ENCODE measurements at places on chromosomes 16 and 17.
A peak's percentile ranks its signal among the peaks of the same experiment; 100 is the strongest.

- DNase-seq, result no peak
These were observed 7.6 kb downstream of the C17orf113 start for GRCh38 chr17:42042598-42043319.

- no peak for DNase-seq
These were observed 29.7 kb upstream of the NSRP1 start for GRCh38 chr17:30086896-30087295.

DNA sequence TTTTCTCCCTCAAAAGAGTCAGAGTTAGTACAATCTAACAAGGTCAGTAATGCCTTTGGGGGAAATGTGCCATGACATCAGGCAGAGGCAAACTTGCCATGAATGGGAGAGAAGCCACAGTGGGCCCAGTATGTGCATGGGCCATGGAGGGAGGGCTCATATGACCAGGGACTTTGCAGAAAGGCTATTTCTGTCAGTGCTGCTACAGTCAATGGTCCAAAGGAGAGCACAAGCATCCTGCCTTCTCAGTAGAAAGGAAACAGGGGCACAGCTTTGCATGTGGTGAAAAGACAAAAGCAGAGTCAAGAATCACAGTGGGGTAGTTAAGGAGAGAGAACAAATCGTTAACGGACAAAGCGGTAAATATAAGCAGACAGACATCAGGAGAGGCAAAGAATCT is 11.2 kb upstream of the CORO6 start:
- DNase-seq, result no peak

DNA sequence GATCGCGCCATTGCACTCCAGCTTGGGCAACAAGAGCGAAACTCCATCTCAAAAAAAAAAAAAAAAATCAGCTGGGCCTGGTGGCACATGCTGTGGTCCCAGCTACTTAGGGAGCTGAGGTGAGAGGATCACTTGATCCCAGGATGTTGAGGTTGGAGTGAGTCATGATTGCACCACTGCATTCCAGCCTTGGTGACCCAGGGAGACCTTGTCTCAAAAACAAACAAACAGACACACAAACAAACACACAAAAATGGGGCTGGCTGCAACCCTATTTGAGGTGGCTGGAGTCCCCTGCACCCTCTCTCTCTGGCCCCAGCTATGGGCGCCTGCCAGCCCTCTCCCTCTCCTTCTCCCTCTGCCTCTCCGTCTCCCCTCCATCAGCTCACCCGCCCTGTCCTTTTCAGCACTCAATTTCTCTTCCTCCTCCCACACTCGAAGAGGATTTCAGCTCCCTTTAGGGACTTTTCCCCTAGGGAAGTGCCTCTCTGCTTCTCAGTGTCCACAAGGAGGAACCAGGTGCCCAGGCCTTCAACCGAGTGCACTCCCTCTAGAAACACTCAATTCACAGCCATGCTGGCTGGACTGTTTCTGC is 17.5 kb upstream of the TFAP4 start:
- DNase-seq, result no peak

DNA sequence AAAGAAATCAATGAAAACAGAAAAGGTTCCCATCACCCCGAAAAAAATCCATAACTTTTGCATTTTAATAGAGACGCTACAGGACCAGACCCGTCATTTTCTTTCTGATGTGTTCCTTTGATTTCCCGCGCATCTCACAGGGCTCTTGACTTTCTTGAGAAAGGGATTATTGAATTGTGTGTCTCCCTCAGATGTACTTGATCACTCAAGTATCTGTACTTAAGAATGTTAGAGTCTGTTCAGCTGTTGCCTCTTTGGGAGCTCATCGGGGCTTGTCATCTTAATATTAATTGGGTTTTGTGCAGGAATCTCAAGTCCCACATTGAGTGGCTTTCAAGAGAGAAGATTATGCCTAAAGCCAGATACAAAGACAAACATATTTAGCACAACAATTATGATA is 606.4 kb upstream of the SALL1 start:
- DNase-seq, result no peak

DNA sequence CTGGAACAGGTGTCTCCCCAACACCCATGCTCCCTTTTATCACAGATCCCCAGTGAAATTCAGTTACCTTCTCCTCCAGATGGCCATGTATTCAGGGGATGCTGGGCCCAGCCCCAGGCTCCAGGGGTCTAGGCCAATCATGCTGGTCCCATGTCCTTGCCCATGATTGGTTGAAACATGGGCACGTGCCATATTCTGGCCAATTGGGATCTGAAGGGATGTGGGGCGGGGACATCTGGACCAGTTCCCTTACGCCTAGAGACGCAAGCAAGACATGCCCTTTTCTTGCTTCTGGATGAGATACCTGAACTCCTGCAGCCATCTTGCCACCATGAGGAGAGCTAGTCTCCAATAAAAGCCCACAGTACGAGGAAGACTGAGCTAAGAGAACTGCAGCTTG is 31.0 kb upstream of the ST6GALNAC1 start:
- DNase-seq, result no peak

DNA sequence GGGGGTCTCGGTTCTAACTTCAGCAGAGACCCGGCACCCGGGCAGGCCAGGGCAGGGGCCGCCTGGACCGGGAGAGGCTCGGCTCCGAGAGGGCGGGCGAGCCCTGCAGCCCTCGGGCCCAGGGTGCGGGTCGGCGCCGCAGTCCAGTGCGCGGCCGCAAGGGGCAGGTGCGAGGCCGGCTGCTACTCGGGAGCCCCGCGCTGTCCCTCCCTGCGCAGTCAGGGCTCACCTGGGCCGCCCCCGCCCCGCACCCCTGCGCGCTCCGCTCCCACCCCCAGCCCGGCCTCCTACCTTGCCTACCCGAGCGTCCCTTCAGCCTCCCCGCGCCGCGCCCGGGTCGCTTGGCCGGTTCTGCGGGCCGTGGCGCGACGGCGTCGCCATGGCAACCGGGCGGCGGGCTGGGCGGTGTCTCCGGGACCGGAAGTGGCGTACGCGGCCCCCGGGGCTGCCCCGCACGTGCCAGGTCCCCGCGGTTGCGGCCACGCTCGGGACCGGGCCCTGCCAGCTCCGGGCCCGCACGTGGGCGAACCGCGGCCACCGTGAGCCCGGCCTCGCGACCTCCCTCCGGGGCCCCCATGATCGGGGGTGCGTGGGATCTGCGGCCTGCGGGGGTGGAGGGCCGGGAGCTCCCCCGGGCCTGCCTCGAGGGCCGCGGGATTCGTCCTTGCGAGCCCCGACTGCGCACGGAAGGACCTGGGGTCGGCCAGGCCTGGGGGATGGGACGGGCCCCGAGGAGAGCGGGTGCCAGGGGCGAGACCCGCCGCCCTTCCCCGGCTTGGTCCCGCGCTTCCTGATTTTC is at the start of gene CYB561:
Gene CYB561, minus strand, starts transcription at position 353 of the 799 bp plus-strand sequence. CDS start 8,759 bp downstream, outside the sequence.
- DNase-seq, result no peak

- DNase-seq, result no peak
These were observed 58.3 kb downstream of the USP32 start for GRCh38 chr17:60333628-60334031.

- no peak for DNase-seq
These were observed 577.0 kb upstream of the CDH11 start for GRCh38 chr16:65698791-65699321.

DNA sequence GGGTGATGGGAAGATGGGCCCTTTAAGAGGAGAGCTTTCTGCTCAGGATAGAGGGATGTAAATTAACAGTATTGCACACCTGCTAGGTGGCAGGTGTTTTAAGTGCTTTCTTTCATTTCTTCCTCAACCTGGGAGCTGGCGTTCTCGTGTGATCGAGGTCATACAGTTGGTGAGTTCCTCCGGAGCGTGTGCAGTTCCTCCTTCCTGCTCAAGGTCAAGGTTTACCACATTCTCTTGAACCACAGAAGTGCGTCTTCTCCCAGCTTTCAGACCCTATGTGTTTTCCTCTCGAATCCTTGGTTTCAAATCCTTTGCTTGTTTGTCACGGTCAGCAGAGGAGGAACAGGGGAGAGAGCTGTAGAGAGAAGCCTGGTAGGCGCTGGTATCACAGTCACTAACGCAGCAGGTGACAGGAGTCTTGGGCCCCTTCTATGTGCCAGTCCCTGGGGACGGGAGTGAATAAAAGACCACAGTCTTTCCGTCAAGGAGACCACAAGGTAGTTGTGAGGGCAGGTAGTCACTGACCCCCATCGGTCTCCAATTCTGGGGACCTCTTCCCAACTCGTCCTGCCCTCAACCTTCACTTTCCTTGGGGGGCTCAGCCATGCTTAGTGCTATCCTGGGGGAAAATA is 791 bp downstream of the DNAI2 start:
- DNase-seq, result no peak

DNA sequence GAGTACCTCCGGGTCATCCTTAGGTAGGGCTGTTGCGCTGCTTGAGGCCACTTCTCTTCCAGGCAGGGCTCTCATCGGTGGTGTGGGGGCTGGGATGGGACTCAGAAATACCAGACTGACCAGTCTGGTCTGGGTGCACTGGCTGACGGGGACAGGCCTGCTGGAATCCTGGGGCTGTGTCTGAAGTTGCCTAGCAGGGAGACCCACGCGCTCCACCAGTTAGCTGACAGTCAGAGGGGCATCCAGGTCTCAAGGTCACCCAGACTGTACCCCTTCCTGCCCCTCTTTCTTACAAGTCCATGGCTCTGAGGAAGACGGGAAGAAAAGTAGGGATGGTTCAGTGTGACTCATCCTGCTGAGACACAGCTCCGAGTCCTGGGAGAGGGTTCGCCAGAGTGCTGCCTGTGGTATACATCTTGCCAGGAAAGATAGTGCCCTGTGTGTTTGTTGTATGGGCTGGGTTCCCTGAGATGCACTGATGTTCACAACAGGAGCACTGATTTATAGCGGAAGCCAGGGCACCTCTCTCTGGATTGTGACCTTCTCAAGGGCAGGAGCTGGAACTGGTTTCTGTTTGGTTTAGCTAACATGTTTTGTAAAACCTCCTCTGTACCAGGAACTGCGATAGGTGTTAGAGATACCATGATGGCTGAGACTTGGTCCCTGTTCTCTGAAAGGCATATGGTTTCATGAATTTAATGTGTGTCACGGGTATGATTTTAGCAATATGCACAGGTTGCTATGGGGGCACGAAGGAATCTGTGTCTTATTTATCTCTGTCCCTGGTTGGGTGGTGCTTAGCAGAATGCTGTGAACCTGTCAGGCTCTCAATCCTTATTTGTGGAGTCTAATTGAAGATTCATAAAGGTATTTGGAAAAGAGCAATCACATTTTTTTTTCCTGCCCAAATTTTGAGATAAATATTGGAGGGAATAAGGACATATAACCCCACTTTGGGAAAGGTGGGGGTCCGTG is 97.5 kb downstream of the OR1D5 start:
- no peak for DNase-seq

- no peak for DNase-seq
These were observed 1152.0 kb upstream of the CDH8 start for GRCh38 chr16:63188086-63188771.

- DNase-seq, result no peak
These were observed 31.3 kb upstream of the ANKRD40CL start for GRCh38 chr17:50798424-50799288.

- peak; percentile 50 for DNase-seq
These were observed 34.8 kb downstream of the CBFA2T3 start for GRCh38 chr16:88941913-88942909.

DNA sequence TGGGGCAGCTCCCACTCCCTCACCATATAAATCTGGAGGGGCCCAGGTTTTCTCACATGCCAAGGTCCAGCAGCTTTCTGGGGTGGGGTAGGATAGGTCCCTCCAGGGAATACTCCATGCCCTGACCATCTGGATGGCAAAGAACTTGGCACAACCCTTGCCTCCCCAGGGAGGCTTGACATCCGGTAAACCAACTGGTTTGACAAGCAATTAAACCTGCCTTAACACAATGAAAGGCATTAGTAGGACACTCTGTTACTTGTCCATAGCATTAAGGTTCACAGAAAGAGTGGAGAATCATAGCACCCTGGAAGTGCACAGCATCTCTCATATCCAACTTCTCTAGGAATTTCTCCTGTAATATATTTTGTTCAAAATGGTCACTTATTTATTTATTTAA is 63.9 kb upstream of the MAF start:
- no peak for DNase-seq

DNA sequence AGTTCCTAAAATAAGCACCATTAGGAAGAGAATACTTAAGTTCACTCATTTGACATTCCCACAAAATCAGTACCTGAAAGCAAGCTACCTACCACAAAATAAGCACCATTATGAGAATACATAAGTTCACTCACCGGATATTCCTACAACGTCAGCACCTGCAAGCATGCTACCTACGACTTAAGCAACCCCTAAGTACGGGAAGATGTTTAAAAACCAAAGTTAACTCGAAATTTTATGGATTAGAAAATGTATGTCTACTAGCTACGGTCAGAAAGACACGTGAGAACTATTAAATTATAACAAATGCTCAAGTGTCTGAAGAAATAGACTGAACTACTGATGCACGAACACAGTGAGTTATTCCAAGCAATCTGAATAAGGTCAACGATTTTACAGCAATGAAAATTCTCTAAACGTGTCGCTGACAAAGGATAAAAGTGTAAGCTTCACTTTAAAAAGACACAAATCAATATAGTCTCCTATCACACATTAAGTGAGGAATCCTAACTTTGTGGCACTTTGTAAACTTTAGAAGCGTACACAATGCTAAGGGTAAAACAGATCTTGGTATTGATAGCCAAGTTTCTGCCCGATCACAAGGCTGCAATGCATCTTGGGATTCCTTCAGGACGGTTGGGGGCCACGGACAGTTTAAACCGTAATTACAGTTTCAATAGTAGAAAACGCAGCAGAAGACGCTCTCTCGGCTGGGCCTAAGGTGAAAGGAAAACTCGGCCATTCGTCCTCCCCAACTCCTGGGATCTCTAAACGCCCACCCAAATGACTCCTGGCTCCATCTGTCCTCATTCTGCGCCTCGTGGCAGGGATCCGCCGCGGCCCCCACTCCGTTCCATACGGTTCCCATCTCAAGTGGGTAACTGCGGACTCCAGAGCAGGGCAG is 1.3 kb downstream of the GSPT1 start:
- DNase-seq, result no peak

DNA sequence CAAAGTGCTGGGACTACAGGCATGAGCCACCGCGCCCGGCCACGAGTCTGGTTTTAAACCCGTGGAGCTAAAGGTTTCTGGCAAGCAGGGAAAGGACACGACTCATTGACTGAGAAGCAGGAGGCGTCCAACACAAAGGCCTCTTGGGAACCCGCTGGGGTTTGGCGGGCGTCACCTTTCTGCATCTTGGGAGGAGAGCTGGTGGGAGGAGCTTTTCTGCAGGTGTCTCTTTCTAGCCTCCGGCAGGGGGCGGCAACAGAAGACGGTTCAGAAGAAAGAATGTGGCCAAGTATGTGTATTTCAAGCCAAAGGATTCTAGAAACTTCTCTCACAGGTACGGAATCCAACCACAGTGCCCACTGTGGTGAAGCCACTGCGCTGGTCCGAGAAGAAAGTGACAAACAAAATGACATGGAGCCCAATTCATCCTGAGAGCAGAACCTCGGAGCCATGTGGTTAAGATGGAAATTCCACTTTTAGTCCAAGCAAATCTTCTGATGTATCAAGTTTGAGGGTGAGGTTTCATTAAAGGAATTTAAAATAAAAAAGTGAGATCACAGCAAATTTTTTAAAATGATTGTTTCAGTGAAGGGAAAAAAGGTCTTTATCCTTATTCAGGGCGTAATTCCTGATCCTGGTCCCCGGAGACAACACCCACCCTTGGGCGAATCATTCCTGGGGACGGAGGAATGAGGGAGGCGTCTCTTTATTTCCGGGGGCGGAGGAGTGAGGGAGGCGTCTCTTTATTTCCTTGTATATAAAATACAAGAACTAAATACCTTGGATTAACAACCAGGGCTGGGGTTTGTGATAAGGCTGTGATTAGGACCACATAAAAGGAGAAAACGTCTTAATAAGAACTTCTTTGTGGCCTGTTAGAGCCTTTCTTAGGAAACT is 97.6 kb downstream of the MRM3 start:
- DNase-seq, result no peak
